ENCODE measurements at places on chromosomes 1 and 21.
A peak's percentile ranks its signal among the peaks of the same experiment; 100 is the strongest.

DNA sequence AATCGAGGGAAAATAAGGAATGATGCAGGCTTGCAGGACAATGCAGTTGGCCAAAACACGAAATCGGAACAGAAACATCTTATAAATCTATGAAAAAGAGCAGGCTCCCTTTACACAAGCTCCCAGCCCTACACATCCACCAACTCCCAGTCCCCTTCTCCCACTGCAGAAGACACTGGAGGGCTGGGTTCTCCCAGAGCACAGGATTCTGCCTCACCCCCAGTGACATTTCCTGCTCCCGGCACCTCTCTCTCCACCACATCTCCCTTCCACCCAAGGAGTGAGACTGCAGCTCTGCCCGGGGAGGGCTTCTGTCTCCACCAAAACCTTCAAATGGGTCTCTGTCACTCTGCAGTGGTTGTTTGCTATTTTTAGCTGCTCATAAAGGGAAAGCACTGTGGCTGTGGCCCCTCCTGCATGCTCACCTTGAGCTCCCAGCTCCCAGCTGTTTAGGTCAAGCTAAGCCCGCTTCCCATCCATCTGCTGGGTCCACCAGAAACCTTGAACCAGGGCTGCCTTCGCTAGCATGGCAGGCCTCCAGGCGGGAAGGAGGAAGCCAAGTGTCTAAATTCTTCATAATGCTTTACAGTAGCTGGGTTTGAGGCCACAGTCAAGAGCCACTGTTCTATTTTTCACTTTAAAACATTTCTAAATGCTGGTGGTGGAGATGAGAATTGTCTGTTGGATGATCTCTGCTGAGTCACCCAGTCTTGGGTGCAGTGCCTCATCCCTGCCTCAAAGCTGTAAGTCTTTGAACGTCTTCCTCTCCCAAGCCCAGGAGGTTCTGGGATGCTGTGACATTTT, 3.3 kb upstream of the C2CD2 start:
- peak; percentile 19 for DNase-seq

- no peak for DNase-seq
Measured at GRCh38 chr1:244349103-244349531, 102.6 kb downstream of the ADSS2 start.

DNA sequence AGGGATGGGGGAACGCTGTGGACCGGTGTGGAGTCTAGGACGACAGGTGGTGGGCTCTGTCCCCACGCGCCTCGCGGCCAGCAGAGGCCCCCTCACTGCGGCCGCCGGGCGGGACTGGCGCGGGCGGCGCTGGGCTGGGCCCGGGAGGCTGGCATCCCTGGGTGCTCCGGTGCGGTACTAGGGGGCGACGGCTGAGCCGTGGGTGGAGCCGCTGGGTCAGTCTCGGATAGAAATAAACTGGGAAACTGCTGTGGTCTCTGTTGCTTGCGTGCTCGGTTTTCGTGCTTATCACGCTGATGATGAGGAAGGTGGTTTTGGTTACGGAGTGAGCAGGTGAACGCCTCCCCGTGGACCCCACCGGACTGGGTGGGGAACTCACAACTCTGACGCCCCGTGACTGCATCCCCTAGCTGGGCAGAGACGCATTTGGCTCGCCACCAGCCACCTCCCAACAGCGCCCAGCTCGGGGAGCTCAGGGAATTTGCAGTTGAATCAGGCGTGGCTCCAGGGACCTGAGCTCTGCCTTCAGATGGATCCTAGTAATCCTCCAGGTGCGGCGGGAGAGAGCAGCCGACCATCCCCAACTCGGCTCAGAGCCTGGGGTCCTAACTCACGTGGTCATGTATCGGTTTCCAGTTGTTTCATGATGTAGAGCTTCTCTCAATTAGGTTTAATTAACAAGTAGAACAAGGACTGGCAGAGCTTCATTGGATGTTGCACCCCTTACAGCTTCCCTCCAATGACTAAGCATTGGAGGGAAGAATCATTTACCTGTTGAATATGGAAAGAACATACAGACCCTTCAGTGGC, 32.1 kb downstream of the HSD17B7 start:
- peak; percentile 32 for DNase-seq

GRCh38 chr1:7931446-7931812, 9.2 kb downstream of the TNFRSF9 start:
- DNase-seq = no peak

- DNase-seq = peak; percentile 33
Measured at GRCh38 chr1:14435368-14436023, 163.0 kb upstream of the KAZN start.

GRCh38 chr21:42546433-42546832, 32.8 kb downstream of the SLC37A1 start:
- no peak for DNase-seq

DNA sequence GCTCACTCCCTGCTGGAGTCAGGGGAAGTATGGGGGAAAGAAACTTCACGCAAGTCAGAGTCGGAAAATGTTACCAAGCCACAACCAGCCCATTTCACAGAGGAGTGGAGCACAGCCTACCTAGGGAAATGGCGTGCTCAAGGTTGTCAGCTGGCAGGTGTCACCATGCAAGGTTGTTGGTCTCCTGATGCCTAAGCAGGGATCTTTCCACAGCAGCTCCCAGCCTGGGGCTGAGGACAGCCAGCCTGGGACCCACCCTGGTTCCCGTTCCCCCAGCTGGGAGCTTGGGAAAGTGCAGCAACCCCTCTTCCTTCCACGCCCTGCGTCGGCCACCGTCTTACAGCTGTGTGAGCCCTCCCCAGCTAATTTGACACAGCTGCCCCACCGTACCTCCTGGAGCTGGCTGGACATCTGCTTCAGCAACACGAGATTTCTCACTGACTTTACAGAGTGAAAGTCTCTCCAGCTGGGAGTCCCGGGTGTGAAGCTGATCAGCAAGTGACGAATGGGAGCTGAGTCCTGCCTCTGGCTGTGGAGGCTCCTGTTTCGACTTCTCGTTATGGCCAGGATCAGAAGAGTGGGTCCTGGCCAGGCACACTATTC, 224.6 kb upstream of the RAB4A start:
- DNase-seq = no peak

- no peak for DNase-seq
Measured at GRCh38 chr1:229164348-229164747, 106.6 kb upstream of the RAB4A start.

- no peak for DNase-seq
Measured at GRCh38 chr21:35172231-35172630, 123.1 kb upstream of the RUNX1 start.

GRCh38 chr1:84834419-84835064, 58.5 kb downstream of the LPAR3 start:
- DNase-seq = no peak

DNA sequence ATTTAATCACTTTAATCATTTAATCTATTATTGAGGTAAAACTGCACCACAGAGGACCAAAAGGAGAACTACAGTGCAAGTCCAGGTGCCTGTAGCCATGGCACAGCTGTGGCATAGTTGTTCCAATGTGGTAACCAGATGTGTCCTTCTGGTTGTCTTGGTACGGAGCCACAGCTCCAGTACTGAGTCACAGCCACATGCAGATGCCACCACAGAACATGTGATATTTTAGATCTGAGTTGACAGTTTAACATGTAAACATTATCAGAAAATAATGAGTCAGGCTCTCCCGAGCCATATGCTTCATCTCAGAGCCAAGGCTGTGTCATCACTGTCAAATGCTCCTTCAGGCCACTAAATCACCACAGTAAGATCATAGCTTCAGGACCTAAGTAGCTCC, 56.4 kb upstream of the RGS7 start:
- no peak for DNase-seq

GRCh38 chr1:218874801-218875400, 298.8 kb upstream of the LYPLAL1 start:
- no peak for DNase-seq

DNA sequence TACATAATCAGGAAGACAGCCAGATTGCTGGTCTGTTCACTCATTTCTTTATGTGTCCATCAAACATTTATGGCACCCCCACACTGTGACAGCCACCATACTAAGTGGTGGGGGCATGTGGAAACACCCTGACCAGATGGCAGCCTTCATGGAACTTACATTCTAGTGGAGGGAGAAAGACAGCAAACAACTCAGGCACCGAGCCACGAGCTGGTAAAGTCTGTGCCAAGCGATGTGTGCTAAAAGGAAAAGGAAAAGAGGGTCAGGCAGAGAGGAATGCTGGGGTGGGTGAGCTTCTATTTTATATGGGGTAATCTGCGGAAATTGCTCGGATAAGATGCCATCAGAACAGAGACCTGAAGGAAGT, 33.2 kb upstream of the CD2 start:
- DNase-seq = no peak

- DNase-seq = no peak
Measured at GRCh38 chr1:171177261-171177660, 7.8 kb upstream of the FMO2 start.

GRCh38 chr1:91881280-91881679, 4.7 kb downstream of the TGFBR3 start:
- no peak for DNase-seq

DNA sequence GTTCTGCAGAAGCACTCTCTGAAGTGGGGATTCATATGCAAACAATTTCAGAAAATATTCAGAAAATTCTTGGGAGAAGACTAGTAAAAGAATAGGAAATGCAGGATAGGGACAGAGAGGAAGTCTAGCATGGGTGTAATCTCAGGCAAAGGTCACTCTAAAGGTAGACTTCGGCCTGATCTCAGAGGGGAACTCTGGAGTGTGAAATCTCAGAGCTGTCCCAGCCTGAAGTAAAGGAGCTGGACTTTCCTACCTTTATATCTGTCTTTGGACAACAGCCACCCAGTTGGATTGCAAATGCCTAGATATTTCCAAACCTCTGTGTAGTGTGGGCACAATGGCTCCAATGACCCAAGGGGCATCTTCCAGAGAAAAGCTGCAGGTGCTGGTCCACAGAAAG, 379.8 kb downstream of the GPATCH2 start:
- no peak for DNase-seq

GRCh38 chr1:180211860-180212229, 18.2 kb upstream of the LHX4 start:
- DNase-seq = no peak

DNA sequence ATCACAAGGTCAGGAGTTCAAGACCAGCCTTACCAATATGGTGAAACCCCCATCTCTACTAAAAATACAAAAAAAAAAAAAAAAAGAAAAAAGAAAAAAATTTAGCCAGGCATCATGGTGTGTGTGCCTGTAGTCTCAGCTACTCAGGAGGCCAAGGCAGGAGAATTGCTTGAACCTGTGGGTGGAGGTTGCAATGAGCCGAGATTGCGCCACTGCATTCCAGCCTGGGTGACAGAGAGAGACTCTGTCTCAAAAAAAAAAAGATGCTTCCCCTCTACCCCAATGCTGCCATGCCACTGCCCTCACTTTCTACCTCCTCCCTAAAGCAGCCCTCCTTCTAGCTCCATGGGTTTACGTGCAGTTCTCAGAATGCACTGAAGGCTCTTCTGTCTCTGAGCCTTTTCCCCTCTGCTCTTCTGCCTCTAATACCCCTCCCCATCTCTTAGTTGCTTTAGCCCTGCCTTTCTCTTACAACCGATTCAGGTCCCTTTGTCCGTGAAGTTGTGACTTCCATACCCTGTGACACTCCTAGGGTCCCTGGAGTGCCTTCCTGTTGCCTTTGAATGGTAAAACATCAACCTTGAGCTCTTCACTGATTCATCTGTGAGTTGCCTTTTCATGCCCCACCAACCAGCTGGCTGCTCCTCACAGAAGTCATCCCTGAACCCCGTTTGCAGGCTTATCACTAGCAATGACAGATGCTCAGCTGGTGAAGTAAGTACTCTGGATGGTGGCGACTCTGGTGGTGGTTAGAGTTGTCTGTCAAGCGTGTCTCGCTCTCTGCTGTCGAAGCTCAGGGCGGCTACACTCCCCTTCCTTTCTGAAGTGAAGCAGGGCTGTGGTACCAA, 234.9 kb downstream of the RHOU start:
- no peak for DNase-seq

DNA sequence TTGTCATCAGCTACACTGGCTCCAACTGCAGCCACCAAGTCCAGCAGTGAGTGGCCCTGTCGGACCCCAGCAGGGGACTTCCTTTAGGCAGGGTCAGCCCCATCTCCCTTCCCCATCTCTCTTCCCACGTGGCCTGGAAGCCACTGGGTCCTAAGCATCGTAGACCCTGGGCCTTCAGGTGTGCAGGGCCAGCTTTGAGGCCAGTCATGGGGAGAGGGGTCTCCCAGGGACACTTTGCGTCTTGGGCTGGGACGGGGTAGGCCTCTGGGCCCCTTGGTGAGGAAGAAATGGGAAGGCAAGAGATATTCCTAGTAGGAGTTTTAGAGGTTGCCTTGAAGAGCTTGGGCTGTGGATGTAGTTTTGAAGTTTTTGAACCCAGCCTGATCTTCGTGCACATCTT, 12.1 kb upstream of the MIIP start:
- DNase-seq = no peak

- DNase-seq = no peak
Measured at GRCh38 chr21:37292941-37293340, 25.8 kb upstream of the VPS26C start.

- no peak for DNase-seq
Measured at GRCh38 chr1:100494393-100495084, 43.4 kb upstream of the GPR88 start.

DNA sequence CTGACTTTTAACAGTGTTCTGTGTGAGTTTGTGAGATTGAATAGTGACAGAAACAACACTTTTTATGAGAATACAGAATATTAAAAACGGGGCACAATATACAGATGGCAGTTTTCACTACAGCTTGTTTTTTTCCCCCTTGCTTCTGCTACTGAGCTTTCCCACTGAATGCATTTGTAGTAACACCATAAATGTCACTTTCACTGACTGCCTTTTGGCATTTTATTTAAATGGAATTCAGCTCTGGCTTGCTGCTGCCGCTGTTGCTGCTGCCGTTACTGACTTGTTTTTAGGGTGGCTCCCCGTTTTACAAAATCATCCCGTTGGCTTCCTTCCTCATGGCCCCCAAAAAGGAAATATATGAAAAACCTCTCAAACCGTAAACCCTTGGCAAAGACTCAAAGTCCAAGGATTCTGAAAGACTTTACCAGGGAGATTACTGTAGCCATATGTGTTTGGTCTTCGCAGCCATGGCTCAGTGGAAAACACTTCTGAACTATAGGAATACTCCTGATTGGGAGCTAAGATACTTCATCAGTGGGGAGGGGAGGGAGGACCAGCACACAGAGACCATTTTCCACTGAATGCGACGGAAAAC, 151.0 kb downstream of the NUF2 start:
- no peak for DNase-seq

GRCh38 chr1:30417001-30417700, 306.2 kb downstream of the MATN1 start:
- peak; percentile 12 for DNase-seq

- no peak for DNase-seq
Measured at GRCh38 chr1:17244821-17245740, 3.8 kb upstream of the PADI3 start.

DNA sequence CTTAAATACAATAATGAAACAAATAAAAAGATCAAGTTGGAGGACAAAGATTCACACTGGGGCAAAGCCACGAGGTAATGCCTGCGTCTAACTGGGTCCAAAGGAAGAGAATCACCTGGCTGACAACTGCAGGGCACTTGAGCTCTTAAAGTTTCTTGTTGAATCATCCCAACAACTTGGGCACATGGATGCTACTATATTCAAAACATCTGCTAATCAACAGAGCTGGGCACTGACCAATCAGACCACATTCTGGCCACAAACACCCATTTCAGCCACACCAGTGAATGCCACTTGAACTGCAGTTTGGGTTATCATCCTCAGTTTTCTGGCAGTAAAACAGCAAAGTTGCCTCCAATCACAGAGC, 51.0 kb downstream of the ABCA4 start:
- DNase-seq = no peak

GRCh38 chr1:27293915-27294314, 28.0 kb upstream of the TMEM222 start:
- DNase-seq = no peak

GRCh38 chr1:226255380-226255779, 31.9 kb downstream of the MIXL1 start:
- no peak for DNase-seq

GRCh38 chr1:155070721-155071569, 7.4 kb downstream of the EFNA4 start:
- peak; percentile 85 for DNase-seq
